Pancreas (tissue), 10 donors: ENCODE measurements at places on chromosomes 16 and 17. TPM values are rescaled to one million over a fixed set of nuclear protein-coding genes. Genes with fewer than 3 reads are reported as not detected.

CFAP119 gene
- total RNA-seq = 3.1 TPM

GRCh38 chr17:53046781-53047180 lies 775.9 kb upstream of the KIF2B start:
- no peak for DNase-seq
- no peaks in the 10 kb centered on the region for H3K36me3 ChIP-seq
- no peaks in the 10 kb centered on the region for H3K27me3 ChIP-seq
- H3K4me3 ChIP-seq = no peak overlapping the region
- no peak overlapping the region for H3K27ac ChIP-seq
- H3K4me1 ChIP-seq = no peaks in the 10 kb centered on the region

DNA sequence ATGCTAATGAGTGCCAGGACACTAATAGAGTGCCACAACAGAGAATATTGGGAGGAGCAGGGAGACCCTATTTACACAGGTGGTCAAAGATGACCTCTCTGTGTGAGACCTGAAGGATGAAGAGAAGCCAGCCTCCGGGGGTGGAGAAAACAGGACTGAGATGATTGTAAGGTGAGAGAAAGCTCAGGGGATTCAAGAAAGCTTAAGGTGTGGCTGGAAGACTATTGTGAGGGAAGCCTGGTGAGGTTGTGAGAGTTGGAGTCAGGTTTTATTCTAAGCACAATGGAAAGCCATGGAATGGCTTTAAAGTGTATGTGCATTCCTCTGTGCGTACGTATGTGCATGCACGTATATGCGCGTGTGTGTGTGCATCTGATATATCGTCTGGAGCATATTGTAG lies 10.4 kb upstream of the MARCHF10 start:
- H3K36me3 ChIP-seq = no peaks in the 10 kb centered on the region
- DNase-seq = no peak
- no peaks in the 10 kb centered on the region for H3K27me3 ChIP-seq

KRTAP3-1 gene
- total RNA-seq = not detected

- no peak overlapping the region for H3K4me3 ChIP-seq
- H3K27me3 ChIP-seq = no peaks in the 10 kb centered on the region
- H3K27ac ChIP-seq = no peak overlapping the region
- DNase-seq = no peak
- no peaks in the 10 kb centered on the region for H3K36me3 ChIP-seq
Observed at GRCh38 chr17:14744761-14745473, 444.0 kb downstream of the HS3ST3B1 start.

DNA sequence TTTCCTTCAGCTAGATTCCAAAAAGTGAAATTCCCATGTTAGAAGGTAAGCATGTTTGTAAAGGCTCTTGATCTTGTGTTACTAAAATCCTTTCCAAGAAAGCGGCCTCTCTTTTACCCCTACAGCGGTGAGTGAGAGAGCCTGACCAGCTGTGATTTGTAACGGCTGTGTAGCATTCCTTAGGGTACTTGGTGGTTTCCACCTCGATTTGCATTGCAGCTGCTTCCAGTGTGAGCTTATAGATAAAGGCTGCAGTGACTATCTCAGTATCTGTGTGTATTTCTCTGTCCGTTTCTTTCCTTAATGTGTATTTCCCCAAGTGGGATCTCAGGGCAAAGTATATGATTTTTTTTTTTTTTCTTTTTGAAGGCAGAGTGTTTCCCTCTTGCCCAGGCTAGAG lies 169.4 kb downstream of the SNX29 start:
- H3K27me3 ChIP-seq = no peaks in the 10 kb centered on the region
- no peak overlapping the region for H3K4me3 ChIP-seq
- H3K4me1 ChIP-seq = no peaks in the 10 kb centered on the region
- no peaks in the 10 kb centered on the region for H3K36me3 ChIP-seq
- H3K27ac ChIP-seq = no peak overlapping the region
- DNase-seq = no peak

TPPP3 gene
- 30.3 TPM for total RNA-seq

DNA sequence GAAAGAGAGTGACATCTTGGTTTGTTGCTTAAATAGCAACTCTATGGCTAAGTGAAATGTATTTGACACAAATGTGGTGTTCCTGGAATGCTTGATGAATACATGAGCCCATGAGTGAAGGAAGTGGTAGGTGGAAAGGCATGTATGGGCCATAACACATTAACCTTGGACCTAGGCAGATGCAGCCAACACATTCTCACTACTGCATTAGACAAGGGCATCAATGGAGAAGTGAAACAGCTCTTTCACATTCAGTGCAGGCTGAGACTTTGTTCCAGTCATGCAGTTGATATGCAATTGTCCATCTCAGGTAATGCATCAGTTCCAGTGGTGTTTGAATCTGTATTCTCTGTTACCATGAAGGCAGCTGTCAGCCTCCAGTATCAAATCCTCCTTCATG lies 133.6 kb downstream of the HS3ST3B1 start:
- H3K4me3 ChIP-seq = no peak overlapping the region
- H3K27ac ChIP-seq = no peak overlapping the region
- no peak for DNase-seq
- H3K27me3 ChIP-seq = no peaks in the 10 kb centered on the region
- no peaks in the 10 kb centered on the region for H3K4me1 ChIP-seq
- H3K36me3 ChIP-seq = no peaks in the 10 kb centered on the region

DNA sequence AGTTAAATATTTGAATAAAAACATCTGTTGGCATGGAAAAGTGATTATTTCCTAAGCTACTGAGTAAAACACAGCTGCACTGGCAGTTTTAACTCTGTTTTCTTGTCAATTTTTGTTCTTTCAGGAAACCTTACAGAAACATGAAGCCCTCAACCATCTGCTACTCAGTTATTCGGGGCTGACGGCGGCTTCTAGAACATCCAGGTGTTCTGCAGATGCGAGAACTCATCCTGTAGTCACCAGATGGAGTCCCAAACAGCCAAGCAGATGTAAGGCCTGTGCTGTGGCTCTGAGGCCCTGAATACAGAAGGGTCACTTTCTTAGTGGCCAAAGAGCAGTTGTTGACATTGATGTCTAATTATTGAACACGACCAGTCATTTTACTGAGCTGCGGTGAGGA lies 15.5 kb downstream of the ARSG start:
- no peak for DNase-seq
- no peak overlapping the region for H3K27ac ChIP-seq
- H3K4me1 ChIP-seq = no peaks in the 10 kb centered on the region
- H3K36me3 ChIP-seq = no peaks in the 10 kb centered on the region
- no peak overlapping the region for H3K4me3 ChIP-seq

DNA sequence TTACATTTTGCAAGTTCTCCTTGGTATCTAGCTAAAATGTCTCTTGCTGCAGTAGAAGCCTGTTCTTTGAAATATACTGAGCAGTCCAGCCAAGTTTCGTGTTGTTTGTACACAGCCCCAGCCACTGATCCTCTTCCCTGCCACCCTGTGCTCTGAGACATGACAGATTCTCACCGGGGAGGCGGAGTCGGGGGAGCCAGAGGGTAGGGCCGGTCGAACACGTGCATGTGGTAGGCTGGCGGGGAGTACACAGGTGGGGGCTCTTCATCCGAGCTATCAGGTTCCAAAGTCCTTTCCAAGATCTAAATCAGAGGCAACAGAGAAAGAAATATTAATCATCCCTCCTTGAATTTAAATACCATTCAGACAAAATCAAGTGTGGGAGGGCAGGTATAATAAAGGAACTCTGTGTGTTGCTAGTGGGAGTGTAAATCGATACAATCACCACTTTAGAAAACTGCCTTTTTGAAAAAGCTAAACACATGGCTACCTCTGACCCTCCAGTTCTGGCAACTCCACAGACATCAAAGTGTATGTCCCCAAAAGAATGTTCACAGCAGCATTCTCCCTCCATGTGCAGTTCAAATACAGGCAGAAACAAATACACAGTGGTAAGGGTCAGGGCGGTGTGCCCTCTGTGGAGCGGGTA lies 29.7 kb upstream of the MRPS23 start:
- no peaks in the 10 kb centered on the region for H3K36me3 ChIP-seq
- H3K27me3 ChIP-seq = no peaks in the 10 kb centered on the region
- no peak for DNase-seq
- peaks cover 8% of the 10 kb centered on the region for H3K4me1 ChIP-seq
- H3K4me3 ChIP-seq = no peak overlapping the region

- peak; percentile 77 for DNase-seq
- H3K4me1 ChIP-seq = no peaks in the 10 kb centered on the region
- no peaks in the 10 kb centered on the region for H3K27me3 ChIP-seq
- H3K27ac ChIP-seq = no peak overlapping the region
- H3K36me3 ChIP-seq = peaks cover 6% of the 10 kb centered on the region
Observed at GRCh38 chr16:4682616-4683254, 10.6 kb upstream of the NUDT16L1 start.

GRCh38 chr16:73399486-73399885 lies 351.6 kb upstream of the ZFHX3 start:
- H3K36me3 ChIP-seq = no peaks in the 10 kb centered on the region
- H3K27me3 ChIP-seq = no peaks in the 10 kb centered on the region
- H3K4me1 ChIP-seq = no peaks in the 10 kb centered on the region
- no peak for DNase-seq

ZNF205 gene
- total RNA-seq = 6.5 TPM

MYH13 gene
- total RNA-seq = not detected

GRCh38 chr17:73947281-73947965 lies 256.1 kb upstream of the RPL38 start:
- H3K27me3 ChIP-seq = no peaks in the 10 kb centered on the region
- no peaks in the 10 kb centered on the region for H3K4me1 ChIP-seq
- no peak overlapping the region for H3K4me3 ChIP-seq
- H3K27ac ChIP-seq = peak overlapping the region; percentile 41

DNA sequence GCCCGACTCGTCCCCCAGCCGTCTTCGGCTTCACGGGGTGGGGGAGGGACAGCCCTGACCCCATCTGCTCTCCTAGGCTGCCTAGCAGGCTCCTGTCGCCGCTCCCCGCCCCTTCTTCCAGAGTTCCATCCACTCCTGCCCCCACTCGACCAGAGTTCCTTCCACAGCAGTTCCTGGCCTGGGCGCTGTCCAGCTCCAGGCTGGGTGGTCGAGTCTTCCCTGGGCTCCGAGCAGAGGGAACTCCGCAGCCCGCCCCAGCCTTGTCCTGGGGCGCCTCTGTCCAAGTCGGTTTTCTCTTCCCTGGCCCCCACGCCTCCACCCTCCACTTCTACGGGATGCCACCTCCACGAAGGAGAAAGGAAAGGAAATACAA lies 1.4 kb downstream of the PYY start:
- no peaks in the 10 kb centered on the region for H3K4me1 ChIP-seq
- no peaks in the 10 kb centered on the region for H3K36me3 ChIP-seq
- no peak overlapping the region for H3K27ac ChIP-seq
- DNase-seq = no peak
- no peak overlapping the region for H3K4me3 ChIP-seq

KREMEN2 gene
- not detected for total RNA-seq

GRCh38 chr17:14429084-14429483 lies 128.2 kb downstream of the HS3ST3B1 start:
- H3K27ac ChIP-seq = no peak overlapping the region
- H3K36me3 ChIP-seq = no peaks in the 10 kb centered on the region
- no peak overlapping the region for H3K4me3 ChIP-seq
- H3K4me1 ChIP-seq = no peaks in the 10 kb centered on the region
- no peaks in the 10 kb centered on the region for H3K27me3 ChIP-seq

DNA sequence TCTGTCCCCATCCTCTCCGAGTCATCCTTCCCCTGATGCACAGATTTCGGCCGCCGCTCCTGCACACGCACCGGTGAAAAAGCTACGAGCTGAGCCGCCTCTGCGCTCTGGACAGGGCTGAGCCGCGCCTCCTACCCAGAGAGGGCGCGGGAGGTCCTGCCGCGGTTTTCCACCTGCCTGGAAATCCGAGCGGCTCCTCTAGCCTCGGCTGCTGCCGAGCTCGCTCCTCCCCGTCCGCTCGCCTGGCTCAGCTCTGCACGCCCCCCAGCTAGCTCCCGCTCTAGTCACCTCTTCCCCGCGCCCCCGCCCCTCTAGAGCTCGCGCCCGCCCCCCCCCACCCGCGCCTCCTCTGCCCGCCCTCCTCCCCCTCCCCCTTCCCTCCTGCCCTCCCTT lies 198 bp upstream of the SHISA9 start:
- peak; percentile 37 for DNase-seq
- no peaks in the 10 kb centered on the region for H3K4me1 ChIP-seq
- no peak overlapping the region for H3K27ac ChIP-seq
- H3K27me3 ChIP-seq = no peaks in the 10 kb centered on the region
- no peaks in the 10 kb centered on the region for H3K36me3 ChIP-seq

PROCA1 gene
- 0.31 TPM for total RNA-seq

- DNase-seq = no peak
- no peak overlapping the region for H3K4me3 ChIP-seq
- H3K27me3 ChIP-seq = no peaks in the 10 kb centered on the region
- H3K27ac ChIP-seq = no peak overlapping the region
- H3K36me3 ChIP-seq = no peaks in the 10 kb centered on the region
Observed at GRCh38 chr17:15658296-15658695, 25.8 kb downstream of the TRIM16 start.

DNA sequence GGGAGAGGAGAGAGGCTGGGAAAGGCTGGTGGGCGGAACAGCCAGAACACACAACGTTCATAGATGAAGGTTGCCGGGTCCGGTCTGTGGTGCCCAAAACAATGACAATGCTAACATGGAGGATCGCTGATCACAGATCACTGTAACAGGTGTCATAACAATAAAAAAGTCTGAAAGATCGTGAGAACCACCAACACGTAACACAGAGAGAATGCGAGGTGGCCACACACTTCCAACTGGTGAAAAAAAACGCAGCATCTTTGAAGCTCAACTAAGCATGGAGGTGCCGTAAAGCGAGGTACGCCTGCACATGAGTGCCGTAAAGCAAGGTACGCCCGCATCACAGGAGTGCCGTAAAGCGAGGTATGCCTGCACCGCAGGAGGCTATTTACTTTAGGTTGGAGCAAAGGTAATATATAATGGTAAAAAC lies 42.3 kb downstream of the ABR start:
- no peak overlapping the region for H3K4me3 ChIP-seq
- no peak overlapping the region for H3K27ac ChIP-seq
- H3K4me1 ChIP-seq = no peaks in the 10 kb centered on the region
- H3K27me3 ChIP-seq = no peaks in the 10 kb centered on the region

- H3K27ac ChIP-seq = no peak overlapping the region
- H3K4me3 ChIP-seq = no peak overlapping the region
- peaks cover 4% of the 10 kb centered on the region for H3K4me1 ChIP-seq
- H3K27me3 ChIP-seq = no peaks in the 10 kb centered on the region
Observed at GRCh38 chr17:29787995-29788394, 142.0 kb downstream of the SSH2 start.

GRCh38 chr16:74771656-74772315 lies 2.8 kb downstream of the FA2H start:
- H3K36me3 ChIP-seq = no peaks in the 10 kb centered on the region
- no peaks in the 10 kb centered on the region for H3K4me1 ChIP-seq

- H3K36me3 ChIP-seq = no peaks in the 10 kb centered on the region
- no peak for DNase-seq
- no peaks in the 10 kb centered on the region for H3K27me3 ChIP-seq
- no peak overlapping the region for H3K4me3 ChIP-seq
- peak overlapping the region; percentile 5 for H3K27ac ChIP-seq
Observed at GRCh38 chr17:73297934-73298861, 13.6 kb downstream of the CDC42EP4 start.

HAS3 gene
- total RNA-seq = 0.93 TPM

MYH2 gene
- total RNA-seq = not detected
